ENCODE measurements at places on chromosomes 7 and 10.

GRCh38 chr7:46622251-46622650 lies 701.2 kb upstream of the IGFBP3 start:
- DNase-seq = no peak

DNA sequence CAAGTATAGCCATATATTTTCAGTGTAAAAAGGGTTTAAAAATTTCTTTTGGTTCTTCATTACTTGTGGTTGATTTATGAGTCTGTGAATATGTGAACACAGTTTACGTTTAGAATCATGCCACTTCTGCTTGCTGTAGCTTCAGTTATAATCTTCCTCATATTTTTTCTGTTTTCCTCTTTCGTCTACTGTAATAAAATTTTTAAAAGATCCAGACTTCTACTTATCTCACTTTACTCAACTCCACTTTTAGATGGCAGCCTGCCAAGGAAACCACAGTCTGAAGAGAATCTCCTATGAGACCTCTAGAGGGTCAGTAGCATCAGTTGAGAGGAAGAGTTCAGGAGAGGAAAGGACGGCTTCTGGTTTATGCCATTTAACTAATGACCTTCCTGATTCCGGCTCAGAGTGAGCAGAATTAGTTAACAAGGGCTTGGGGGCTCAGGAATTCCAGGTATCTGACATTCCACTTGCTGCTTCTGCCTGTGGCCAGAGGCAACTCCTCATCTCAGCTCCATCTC lies 21.4 kb downstream of the CREB5 start:
- DNase-seq = no peak

GRCh38 chr10:89274928-89275327 lies 23.4 kb upstream of the LIPA start:
- no peak for DNase-seq

- DNase-seq = no peak
Measured at GRCh38 chr7:155296006-155296787, 1.5 kb upstream of the INSIG1 start.

GRCh38 chr7:37908221-37908788 lies 8.3 kb downstream of the SFRP4 start:
- no peak for DNase-seq

DNA sequence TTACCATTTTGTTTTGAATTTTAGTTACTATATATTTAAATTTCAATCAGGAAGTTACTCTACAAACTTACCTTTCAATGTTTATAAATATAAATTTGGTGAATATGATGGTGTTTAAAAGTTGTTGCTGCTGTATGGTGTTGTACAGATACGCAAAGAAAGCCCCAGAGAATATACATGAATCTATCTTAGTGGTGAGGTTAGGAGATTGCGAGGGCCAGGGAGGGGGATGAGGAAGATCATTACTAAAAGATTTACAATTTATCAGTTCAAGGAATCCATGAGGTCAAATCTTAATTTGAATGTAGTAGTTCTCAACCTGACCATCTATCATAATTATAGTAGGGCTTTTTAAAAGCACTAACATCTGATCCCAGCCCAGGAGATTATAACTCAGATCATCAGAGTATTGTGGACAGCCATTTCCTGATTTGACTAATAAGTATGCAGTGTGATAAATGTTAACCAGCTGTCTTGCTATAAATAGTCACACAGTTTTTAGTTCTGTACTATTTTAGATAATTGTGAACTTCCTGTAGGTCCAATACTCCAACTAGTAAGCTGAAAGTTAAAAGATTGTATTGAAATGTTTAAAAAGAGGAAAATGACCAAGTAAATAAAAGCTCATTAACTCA lies 23.6 kb downstream of the FAM3C start:
- DNase-seq = no peak

GRCh38 chr10:100163704-100164621 lies 21.9 kb downstream of the ERLIN1 start:
- no peak for DNase-seq

DNA sequence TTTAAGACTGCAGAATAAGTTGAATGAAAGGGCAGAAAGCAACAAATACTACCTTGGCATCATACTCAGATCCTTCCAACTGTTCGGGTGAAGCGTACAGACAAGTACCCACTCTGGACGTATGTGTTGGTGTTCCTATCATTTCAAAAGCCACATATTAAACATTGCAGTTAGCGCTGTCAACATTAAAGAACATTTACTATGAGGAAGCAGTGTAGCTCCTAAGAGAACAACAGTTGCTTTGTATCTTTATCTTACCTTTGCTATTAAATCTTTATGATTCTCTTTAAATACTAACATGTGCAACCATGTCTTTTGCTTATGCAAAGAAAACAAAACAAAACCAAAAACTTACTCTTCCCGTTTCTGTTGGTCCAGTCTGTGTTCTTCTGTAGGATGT lies 2.6 kb upstream of the ANKRD61 start:
- DNase-seq = no peak

DNA sequence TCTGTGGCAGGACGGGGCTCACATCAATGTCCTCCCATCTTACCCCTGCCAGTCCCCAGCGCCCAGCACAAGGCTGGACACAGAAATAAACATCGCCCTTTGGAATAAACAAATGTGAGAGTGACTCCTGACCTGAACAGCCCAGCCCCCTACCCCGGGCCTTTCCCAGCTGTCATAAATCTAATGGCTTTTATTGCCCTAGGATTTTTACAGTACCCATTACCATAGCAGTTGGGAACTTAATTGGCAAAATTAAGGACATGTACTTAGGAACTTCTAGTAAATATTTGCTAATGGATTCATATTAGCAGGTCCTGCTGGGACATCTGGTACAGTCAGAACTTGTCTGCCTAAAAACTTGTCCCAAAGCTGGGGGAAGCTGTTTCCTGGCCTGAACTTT lies 76.6 kb downstream of the GLRX3 start:
- DNase-seq = no peak

- DNase-seq = no peak
Measured at GRCh38 chr10:119700321-119700954, 25.4 kb upstream of the INPP5F start.

- DNase-seq = no peak
Measured at GRCh38 chr10:46311501-46311951, 24.7 kb downstream of the ANTXRL start.

DNA sequence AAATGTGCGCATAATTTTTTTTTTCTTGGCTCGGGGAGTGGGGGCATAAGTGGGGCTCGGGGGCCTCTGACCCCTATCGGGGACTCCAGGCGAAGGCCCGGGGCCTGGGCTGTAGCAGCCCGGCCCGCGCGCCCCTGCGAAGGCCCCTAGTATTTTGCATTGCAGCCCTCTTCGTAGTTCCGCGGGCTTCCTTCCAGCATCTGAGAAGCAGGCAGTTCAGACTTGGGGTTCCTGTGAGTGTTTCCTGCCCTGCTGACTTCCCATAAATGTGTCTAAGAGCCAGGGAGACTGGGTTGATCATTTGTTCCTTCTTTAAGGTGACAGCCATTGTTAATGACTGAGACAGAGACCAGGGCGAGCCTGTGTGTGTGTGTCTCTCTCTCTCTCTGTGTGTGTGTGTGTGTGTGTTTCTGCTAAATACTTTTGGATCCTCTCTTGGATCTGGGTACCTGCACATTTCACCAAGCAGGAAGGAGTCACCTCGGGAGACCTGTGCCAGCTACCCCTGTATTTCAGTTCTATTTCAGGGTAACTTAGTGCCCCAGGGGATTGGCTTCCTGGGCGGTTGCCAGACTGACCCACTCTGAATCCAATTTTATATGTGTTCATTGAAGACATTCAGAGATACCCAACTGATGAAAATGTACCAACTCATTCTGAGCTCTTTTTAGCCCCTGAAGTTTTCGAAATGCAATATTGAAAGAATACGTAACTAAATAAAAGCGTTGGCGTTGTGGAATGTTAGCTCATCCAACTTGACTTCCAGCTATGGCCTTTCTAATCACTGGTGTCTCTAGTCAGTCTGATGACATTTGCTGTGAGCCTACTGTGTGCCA lies 805 bp downstream of the MSRB2 start:
- DNase-seq = no peak

GRCh38 chr7:15932318-15932717 lies 245.8 kb upstream of the MEOX2 start:
- no peak for DNase-seq

DNA sequence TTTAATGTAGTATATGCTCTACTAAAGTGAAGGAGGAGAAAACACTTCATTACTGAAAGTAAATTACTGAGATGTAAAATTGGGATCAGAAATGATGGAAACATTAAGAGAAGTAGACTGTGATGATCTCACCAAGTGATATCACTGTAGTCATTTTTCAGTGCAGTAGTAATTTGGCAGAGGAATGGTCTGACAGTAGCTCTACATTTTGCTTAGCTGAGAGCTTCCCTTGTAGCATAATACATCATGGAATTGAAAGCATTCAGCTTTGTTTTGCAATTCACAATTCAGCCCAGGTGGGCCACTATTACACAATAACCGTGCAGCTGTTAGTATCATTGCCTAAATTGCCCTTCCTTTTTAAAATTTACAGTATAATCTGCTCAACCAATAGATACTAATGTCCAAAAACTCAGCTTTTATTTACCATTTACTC lies 19.4 kb upstream of the CABCOCO1 start:
- no peak for DNase-seq

GRCh38 chr7:44965441-44965903 lies 13.3 kb downstream of the MYO1G start:
- DNase-seq = no peak

DNA sequence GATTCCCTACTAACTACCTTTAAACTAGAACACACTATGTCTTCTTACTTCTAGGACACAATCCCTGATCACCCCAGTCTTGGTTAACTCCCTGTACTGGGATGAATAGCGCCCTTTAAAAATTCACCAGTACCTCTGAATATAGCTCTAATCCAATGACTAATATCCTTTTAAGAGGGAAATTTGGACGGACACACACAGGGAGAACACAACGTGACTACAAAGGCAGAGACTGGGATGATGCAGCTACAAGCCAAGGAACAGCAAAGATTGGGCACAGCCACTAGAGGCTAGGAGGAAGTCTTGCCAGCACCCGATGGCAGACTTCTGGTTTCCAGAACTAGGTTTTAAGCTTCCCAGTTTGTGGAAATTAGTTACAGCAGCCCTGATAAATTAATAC lies 81.4 kb downstream of the MALSU1 start:
- DNase-seq = no peak

DNA sequence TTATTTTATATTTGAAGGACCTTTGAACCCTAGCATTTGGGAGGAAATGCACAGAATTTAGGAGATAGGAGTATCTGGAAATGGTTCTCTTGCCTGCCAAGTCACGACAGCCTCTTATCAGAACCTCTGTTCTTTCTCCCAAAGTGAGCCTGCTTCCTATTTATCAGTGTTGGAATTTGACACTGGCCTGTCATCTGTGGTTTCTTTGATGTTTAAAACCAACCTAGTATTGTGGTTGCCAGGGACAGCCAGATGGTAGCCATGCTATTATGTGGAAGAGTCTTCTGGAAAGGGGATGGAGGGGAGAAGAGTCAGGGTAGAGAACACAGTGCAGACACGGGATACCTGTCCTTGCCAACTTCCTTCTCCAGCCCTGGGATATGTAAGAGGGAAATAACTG lies 21.1 kb downstream of the ZNF282 start:
- no peak for DNase-seq

DNA sequence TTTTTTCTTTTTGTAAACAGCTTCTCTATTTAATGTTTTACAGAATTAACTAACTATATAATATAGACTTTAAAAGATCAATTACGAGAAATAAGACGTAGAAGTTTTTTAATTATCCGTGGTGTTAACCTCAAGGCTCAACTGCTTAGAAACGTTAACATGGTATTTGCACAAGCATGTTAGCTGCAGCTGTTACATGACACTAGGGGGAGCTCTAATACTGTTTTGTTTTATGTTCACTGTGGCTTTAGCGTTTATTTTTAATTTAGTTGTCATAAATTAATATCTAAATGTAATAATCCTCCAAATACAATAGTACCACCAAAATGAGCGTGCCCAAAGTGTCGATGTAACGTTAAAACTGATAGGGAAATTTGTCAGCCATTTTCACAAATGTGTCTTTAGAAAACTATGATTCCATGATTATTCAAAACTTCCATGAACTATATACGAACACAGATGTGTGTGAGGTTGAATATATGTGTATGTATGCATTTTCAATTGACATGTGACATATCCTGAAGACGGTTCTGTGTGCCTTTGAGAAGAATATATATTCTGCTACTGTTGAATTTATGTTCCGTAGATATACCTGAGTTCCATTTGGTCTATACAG lies 828.8 kb upstream of the MBL2 start:
- no peak for DNase-seq

- DNase-seq = no peak
Measured at GRCh38 chr7:30074422-30075030, 46.3 kb downstream of the PLEKHA8 start.

DNA sequence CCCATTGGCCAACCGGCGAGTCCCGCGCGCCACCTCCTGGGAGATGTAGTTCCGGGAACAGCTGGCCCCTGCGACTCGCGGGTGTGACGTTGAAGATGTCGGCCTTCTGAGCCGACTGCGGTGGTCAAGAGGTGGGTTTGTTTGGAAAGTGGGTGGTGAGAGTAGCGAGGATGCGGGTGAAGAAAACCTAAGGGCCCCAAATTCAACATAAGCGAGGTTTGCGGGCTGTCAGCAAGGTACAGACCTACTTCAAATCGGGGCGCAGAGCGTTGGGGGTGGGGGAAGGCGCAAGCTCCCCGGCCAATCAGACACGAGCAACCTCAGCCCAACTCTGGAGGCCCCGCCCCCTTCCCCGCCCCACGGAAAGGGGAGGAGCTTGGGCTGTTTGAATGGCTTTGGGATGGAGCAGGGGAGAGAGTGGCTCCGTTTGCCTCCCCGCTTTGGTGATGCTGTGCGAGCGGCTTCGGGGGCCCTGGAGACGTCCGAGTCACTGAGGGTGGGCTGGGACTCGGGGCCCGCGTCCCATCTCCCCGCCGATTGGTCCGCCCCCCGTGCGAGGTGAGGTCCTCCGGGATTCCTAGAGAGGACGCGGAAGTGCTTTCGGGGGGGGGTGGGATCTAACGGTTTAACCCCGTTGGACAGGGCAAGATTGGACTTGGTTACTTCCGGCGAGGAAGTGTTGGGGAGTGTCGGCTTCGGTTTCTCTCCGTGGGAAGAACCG lies at the start of gene ZKSCAN5:
ZKSCAN5 (plus strand) TSS at position 60 of the 721 bp plus-strand sequence. CDS start 1,383 bp downstream, outside the sequence.
- peak; percentile 94 for DNase-seq

DNA sequence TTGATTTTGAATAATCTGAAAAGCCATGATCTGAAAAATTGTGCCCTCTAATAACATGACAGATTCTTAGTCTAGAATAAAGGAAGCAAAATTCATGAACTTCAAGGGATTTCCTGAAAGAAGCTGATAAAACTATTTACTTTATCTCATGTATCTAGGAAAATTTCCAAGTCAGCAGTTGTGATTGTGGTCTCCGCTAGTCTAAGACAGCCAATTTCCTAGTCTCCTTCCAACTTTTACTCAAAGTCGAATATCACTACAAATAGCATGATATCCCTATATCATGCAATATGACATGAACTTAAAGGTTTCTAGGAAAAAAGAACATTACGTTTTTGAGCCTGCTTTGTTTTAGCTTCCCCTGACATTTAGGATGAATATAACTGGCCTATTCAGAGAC lies 202.1 kb upstream of the GHITM start:
- DNase-seq = no peak
